ENCODE measurements at places on chromosomes 11 and 22.

DNA sequence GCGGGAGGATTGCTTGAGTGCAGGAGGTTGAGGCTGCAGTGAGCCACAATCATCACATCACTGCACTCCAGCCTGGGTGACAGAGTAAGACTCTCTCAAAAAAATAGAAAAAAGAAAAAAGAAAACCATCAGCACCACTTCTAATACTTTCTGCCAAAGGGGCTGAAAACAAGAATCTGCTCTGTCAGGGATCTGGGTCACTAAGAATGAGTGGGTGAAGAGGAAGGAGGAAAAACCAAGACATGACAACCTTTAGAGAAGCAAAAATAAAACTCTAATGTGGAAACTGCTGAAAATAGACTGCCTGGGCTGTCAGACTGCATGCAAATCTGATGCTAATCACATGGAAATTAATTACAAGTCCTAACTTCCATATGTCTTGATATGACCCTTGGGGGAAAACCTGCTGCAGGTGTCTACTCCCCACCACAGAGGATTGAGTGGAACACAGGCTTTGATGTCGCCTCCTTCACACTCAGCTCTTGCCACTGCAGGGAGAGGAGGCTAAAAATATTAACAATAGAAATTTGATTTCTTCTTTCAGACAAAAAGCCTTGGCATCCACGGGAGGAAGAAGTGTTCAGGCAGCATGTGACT is 62.5 kb upstream of the CRTAM start:
- no peak for DNase-seq

- no peak for DNase-seq
These were observed 158.8 kb downstream of the CACNA1I start for GRCh38 chr22:39729141-39729934.

DNA sequence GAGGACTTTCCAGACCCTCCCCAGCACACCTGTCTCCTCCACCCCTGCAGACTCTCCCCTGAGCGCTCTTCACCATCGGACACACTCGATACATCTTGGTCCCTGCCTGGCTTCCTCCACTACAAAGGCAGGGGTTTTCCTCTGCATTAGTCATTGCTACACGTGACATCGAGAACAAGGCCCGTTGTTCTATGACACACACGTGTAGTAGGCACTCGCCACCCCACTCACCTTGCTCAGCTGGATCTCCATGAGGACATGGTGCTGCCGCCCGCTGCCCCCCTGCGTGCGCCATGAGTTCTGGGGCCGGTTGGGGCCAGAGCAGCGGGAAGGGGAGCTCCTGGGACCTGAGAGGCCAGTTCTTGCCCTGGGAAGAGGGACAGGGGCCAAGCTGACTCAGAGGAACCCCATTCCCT is 16.7 kb downstream of the ATG2A start:
- no peak for DNase-seq

DNA sequence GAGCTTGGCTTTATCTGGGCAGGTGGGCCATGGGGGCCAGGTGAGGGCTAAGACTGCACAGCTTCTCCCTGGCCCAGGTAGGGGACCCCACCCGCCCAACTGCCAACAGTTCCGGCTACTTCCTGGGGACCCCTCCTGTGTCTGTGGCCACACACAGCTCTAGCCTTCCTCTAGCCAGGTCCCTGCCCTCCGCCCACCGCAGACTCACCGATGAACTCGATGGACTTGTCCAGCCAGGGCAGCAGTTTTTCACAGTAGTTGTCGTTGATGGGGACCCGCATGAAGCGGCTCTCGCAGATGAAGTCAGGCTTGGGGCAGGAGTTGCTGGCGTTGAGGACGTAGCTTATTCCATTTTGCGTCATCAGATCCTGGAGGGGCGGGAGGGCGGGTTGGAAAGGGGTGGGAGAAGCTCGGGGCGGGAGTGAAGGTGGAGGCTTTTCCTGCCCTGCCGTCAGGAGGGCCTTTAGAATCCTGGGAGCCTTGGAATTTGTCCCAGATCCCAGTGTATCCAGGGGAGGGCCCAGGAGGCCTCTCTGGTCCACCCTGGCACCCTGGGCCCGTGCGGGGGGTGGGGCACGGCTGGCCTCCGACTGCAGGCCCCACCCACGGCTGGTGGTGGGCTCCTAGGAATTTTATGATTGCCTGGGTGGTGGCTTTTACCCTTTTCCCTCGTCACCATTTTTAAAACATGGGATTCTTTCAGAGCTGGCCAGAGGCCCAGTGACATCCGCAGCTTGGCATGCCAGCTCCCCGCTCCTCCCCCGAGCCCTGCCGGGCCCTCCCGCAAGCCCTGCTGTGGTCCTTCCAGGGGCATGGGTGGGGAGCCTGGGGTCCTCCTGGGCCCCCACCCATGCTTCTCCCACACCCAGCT is 13.9 kb downstream of the DUSP8 start:
- no peak for DNase-seq

DNA sequence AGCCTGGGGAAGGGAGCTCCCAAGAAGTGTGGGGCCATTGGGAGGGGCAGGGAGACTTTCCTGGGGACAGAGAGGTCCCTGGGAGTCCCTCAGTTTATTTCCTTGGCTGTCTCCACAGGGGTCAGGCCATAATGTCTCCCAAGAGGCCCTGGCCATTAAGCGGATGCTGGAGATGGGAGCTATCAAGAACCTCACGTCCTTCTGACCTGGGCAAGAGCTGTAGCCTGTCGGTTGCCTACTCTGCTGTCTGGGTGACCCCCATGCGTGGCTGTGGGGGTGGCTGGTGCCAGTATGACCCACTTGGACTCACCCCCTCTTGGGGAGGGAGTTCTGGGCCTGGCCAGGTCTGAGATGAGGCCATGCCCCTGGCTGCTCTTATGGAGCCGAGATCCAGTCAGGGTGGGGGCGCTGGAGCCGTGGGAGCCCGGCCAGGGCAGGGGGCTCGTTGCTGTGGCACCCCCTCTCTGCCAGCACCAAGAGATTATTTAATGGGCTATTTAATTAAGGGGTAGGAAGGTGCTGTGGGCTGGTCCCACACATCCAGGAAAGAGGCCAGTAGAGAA is 58.4 kb downstream of the ST3GAL4 start:
- DNase-seq = no peak

- no peak for DNase-seq
These were observed 58.3 kb upstream of the CYP2D6 start for GRCh38 chr22:42188808-42189447.

- peak; percentile 81 for DNase-seq
These were observed 33.9 kb downstream of the LMO2 start for GRCh38 chr11:33857933-33858371.

- DNase-seq = no peak
These were observed 256.1 kb upstream of the NCAM1 start for GRCh38 chr11:112705148-112705547.

DNA sequence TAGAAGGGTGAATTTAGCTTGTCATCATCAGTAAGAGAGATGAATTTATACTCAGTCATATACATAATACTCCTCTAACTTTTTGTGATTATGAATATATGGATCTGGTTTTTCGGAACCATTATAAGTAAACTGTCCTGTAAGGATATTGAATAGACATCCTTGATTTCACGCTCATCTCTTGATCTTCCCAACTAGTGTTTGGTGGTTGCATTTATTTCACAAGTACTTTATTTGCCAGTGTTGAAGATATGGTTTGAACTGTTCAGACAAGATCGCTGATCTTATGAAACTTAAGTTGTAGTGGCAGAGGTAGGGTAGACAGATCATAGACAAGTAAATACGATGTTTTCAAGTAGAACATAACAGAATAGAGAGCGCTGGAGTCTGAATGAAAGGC is 3.0 kb downstream of the FBXO7 start:
- no peak for DNase-seq

DNA sequence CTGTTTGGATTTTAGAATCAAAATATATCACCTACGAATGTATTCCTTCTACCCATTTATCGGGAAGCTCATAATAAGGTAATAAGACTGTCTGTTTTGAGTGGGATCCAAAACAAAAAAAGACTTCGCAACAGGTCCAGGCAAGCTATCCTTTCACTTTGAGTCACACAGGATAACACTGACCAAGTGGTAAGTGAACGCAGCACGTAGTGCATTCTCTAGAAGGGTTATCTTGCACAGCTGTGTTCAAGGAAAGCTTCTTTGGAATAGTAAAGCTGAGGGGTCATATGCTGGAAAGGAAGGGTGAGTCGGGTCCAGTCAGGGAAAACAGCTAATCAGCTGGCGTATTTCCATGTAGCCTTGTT is 22.3 kb upstream of the NRGN start:
- no peak for DNase-seq

DNA sequence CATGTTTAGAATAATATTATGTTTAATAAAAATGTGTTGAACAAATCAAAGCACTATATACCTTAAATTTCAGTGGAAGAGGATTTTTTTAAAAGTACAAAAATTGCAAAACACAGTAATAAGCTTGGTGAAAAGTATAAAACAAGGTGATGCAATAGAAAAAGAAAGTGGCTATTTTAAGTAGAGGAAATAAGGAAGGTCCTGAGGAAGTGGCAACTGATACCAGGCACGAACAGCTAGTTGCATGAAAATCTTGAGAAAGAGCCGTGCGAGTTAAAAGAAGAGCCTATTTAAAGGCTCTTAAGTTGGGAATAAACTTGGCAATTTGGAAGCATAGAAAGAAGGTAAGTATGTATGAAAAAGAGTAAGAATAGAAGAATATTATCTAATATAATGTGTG is 1679.3 kb downstream of the LRRC4C start:
- no peak for DNase-seq

DNA sequence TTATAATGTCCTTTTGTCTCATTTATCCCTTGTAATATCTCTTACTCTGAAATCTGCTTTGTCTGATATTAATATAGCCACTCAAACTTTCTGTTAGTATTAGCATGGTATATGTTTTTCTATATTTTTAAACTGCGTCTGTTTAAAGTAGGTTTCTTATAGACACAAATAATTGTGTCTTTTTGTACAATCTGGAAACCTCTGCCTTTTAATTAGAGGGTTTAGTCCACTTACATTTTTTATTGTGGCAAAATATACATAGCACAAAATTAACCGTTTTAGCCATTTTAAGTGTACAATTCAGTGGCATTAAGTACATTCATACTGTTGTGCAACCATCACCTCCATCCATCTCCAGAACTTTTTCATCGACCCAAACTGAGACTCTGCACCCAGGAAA is 28.6 kb downstream of the PARVG start:
- no peak for DNase-seq

DNA sequence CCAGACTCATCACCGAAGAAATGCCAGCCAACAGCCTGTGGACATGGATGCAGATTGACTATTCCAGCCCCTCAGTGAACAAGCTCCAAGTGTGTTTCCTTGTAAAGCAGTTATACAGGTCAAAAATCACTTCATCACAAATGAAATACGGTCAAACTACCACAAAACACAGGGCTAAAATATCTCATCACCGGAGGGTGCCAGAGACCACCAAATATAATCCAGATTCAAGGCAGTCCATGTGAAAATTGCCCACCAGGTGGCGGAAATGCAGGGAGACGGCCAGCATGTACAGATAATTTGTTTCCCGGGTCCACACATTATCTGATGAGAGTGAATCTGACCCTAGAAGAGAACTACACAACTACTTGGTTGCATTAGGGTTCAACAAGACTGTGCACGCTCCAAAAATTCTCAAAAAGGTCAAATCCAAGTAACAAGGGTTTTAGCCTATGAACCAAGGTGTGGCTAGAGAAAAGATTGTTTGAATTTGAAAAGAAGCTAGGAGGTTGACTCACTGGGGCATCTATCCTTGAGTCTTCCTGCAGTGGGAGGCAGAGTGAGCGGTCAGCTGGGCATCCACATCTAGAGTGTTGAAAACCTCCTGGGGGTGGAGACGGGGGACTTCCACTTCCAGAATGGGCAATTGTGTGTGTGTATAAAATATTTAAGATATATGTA is 71.7 kb downstream of the IGLL5 start:
- peak; percentile 86 for DNase-seq

DNA sequence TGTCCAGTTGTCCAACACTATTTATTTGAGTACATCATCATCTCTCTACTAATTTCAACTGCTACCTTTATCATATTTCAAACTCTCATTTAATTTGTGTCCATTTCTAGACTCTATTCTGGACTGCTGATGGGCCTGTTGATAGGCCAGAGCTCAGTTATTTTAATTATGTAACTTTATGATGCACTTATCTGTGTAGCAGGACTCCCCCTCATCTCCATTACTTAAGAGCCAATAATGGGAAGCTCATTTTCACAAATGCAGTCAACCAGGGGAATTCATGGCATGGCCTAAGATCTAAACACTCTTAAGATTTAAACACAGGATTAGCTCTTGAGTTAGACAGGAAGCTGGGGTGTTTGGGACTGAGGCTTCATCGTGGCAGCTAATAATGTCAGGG is 21.4 kb downstream of the KCNQ1OT1 start:
- DNase-seq = no peak

- no peak for DNase-seq
These were observed 56.5 kb upstream of the BLID start for GRCh38 chr11:122172352-122173073.

- DNase-seq = no peak
These were observed 995.1 kb downstream of the BRD1 start for GRCh38 chr22:48832592-48832991.

DNA sequence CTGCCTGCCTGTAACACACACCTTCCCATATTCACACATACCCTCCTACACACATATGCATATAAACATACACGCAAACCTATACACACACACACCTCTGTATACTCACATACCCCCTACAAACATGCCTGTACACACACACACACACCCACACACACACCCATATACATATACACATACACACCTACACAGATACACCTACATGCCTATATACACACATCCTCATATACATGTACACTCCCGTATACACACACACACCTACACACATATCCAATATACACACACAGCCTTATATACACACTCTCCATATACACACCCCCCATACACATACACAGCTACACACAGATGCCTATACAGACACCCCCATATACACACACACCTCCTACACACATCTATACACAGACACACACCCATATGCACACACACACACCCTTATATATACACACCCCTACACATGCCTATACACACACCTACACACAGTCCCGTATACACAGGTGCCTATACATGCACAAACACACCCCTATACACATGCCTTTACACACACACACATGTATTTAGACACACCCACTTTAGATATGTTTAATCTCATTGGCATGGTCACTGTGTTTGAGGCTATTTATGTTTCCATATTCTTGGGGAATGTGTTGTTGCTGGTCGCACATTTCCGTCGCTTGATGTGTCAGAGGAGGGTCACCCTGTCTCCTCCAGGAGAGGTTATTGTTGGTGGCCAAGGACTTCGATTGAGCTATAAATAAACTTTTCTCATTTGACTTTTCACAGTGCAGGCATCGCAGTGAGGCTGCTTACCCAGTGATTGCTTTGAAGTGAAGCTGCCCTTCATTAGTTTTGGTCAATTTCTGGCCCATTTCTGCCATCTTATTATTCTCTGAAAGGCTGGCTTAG is 243.3 kb downstream of the TBC1D22A start:
- DNase-seq = no peak

DNA sequence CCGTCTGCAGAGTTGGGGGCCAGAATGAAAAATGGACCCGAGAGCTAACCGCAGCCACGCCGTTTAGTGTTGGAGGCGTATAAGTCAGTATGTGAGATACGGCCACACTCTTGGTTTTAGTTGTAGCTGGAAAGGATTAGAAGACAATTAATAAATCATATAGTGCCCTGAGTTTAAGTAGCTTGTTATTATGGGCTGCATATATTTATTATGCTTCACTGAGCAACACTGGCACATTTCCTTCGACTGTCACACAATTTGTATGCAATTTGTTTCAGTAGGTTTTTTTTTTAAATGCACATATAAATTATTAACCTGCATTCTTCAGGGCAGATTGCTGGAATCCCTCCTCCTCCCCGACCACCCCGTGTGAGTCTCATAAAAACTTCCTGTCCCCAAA is 56.9 kb downstream of the PKNOX2 start:
- no peak for DNase-seq
